Erythroblast (primary cell): ENCODE measurements at places on chromosomes 16 and 17.

DNA sequence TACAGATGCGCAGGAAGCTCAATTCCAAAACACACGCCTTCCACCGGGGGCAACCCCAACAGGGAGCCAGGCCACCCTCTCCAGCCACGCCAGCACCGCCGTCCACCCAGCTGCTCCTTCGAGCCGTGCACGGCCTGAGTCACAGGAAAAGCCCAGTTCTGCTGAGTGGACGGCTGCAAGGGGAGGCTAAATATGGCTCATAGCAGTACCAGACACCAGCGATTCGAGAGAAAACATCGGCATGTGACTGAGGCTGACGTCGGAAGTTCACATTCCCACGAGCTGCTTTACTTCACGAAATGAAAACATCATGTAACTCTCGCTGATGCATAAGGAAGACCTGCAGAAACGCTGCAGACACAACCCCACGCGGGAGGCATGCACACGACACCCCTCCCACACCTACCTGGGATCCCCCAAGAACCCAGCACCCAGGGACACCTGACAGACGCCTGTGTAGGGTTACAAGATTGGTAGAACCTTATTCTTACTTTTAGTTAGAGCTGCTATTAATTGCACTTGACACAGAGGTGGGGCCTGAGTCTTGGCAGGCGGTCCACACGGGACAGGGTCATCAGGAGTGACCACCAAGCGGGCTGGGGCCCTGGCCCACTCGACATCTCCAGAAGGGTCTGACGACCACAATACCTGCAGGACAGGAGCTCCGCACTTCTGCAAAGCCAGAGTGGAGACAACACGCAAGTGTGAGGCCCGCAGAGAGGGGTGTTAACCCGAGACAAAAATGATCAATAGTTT is 116.8 kb downstream of the ANKRD11 start:
- DNase-seq = no peak

- peak; percentile 38 for DNase-seq
Observed at GRCh38 chr17:38604479-38605403, 1.0 kb downstream of the SRCIN1 start.

DNA sequence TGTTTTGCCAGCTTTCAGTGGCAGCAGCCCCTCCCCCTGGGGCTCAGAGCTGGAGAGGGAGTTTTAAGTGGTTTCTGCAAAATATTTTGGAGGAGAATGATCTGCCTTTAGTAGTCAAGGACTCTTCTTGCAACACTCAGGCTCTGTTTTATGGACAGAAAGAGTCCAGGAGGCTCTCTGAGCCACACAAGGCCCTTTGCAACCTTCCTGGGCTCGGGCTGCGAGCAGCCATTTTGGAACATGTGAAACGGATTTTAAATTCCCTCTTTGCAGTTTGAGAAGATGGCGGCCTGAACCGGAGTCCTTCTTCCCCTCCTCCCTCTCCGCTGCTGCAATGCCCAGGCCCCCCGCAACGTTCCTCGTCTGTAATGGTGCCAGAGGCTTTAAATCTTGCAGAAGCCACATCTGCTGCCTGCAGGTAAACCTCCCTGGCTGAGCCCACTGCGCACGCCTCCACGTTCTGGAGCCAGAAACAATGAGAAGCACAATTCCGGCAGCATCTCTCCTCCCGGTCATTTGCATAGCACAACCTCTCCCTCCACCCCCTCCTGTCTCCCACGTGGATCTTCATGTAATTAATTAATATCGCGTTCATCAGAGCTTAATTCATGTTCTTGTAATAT is 386.1 kb downstream of the SEC14L1 start:
- DNase-seq = no peak

GRCh38 chr16:11740567-11740966 is 2.1 kb downstream of the TXNDC11 start:
- DNase-seq = no peak

GRCh38 chr16:65125871-65126270 is 4.0 kb upstream of the CDH11 start:
- DNase-seq = no peak

DNA sequence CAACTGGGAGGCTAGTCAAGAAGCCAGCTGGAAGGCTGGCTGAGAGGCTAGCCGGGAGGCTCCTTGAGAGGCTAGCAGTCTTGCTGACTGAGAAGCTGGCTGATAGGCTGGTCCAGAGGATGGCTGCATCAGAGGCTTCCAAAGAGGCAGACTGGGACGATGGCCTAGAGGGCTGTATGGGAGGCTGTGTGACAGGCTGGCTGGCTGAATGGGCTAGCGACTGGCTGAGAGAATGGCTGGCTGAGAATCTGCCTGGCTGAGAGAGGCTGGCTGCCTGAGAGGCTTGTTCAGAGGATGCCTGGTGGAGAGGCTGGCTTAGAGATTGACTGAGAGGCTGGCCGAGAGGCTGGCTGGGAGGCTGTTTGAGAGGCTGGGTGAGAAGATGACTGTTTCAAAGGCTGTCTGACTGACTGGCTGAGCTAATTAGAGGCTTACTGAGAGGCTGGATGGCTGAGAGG is 34.8 kb upstream of the ACSM2B start:
- no peak for DNase-seq

GRCh38 chr17:28133562-28133970 is 91.1 kb downstream of the NLK start:
- no peak for DNase-seq

- peak; percentile 84 for DNase-seq
Observed at GRCh38 chr17:80426671-80427326, 11.8 kb downstream of the ENDOV start.

DNA sequence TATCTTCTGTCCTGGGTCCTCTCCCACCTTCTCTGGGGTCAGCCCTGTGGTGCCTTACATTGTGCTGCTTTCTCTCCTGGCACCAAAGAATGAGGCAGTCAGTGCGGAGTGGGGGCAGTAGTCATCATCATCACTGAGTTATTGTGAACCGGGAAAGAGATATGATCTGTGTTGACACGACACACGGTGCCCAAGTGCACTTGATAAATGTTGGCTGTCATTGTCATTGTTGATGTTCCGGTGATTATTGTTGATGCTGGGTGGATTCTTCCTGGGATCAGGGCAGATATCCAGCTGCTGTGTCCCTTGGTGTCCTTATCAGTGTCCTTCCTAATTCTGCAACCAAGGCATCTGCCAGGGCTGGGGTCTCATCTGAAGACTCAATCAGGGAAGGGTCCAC is 121.7 kb downstream of the ABCC6 start:
- DNase-seq = no peak

DNA sequence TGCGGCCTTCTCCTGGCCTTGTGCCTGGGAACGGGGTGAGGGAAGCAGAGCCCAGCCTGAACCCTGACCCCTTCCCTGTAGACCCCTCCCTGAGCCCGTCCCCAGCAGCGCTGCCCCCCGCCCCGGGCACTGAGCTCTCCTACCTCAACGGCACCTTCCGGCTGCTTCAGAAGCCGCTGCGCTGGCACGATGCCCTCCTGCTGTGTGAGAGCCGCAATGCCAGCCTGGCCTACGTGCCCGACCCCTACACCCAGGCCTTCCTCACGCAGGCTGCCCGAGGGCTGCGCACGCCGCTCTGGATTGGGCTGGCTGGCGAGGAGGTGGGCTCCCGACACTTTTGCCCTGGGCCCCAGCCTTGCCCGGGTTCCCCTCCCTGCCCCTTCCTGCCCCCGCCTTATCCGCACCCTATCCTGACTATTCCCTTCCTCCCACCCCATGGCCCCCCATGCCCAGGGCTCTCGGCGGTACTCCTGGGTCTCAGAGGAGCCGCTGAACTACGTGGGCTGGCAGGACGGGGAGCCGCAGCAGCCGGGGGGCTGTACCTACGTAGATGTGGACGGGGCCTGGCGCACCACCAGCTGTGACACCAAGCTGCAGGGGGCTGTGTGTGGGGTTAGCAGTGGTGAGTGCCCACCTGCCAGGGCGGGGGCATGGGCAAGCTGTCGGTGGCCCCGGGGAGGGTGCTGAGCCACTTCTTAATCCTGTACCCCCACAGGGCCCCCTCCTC is 62.1 kb downstream of the MRC2 start:
- DNase-seq = no peak

DNA sequence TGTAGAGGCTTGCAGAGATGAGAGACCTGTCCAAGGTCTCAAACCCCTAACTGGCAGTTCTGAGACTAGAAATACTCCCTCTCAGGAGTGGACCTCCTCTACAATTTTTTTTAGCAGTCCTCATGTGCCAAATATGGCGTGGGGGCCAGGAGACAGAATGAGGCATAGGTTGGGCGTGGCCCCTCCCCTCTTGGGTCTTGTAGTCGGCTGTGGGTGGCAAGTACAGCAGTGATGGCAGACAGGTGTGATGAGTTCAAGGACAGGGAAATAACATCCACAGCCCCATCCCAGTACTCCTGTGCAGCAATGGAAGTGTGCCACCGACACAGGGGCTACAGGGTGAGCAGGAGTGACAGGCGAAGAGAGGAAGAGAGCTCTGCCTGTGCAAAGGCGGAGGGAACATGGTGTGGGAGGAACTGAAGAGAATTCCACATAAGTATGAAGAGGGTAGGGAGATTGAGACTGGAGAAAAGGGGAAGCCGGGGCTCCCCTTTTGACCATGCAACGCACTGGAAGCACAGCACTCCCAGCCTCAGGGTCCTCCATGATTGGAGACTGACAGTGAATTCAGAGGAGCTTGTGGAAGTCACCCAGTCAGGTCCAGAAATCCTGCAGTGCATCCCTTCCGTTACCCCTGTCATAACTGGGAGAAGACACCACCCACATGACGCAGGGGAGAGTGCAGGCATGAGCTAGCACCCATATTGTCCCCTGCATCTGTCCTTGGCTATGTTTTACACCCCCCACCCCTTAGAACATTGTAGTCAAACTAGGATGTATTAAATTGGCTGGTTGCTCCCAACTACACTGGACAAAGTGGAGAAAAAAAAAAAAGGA is 14.8 kb upstream of the CETP start:
- no peak for DNase-seq

GRCh38 chr16:70746040-70746707 is 54.8 kb downstream of the VAC14 start:
- DNase-seq = peak; percentile 23

- DNase-seq = peak; percentile 61
Observed at GRCh38 chr17:68512960-68513474, 787 bp downstream of the PRKAR1A start.

DNA sequence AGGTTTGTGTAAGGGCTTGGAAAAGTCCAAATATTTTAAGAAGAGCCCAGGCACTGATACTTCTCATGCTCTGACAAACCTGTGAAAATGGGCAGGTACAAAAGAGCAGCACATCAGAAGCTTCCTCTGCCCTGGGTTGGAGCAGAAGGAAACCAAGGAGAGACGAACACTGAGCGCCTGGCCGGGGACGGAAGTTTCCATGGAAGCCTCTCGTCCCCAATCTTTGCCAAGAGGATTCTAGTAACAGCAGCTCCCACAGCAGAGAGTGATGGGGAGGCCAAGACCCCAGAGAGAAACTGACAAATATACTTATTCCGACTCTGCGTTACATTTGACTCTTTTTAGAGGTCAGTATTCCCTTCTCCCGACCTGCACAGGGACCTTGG is 268.5 kb downstream of the C16orf95 start:
- no peak for DNase-seq

DNA sequence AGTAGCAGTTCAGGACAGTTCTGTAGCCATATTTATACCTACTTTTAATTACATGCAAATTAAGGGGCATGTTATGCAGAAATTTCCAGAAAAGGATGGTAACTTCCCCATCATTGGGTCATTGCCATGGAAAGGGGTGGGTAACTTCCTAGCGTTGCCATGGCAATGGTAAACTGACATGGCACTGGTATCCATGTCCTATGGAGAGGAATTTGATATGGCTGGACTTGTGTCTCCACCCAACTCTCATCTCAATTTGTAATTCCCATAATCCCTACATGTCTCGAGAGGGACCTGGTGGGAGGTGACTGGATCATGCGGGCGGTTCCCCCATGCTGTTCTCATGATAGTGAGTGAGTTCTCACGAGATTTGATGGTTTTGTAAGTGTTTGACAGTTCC is 35.6 kb upstream of the CACNG4 start:
- DNase-seq = no peak

DNA sequence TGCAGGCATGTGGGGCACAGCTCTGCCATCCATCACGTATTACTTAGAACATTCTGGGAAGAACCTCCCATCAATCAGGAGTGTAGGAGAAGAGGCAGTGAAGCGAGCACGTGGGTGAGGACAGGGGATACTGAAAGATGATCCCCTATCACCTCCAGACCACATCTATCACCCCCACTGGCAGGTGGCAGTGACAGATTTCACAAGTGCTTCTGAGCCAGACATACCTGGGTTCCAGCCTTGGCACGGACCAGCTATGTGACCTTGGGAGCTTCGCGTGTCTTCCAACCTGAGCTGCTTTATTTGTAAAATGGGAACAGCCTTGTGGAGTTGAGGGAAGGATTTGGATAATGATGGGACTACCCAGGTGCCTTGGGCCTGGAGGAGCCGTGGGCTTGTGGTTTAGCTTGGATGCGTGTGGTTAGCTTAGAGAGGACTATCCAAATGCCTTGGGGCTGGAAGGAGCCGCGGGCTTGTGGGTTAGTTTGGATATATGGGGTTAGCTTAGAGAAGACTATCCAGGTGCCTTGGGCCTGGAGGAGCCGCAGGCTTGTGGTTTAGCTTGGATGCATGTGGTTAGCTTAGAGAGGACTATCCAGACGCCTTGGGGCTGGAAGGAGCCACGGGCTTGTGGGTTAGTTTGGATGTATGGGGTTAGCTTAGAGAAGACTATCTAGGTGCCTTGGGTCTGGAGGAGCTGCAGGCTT is 206.4 kb downstream of the ENGASE start:
- DNase-seq = no peak

GRCh38 chr17:38716368-38717005 is 11.4 kb downstream of the MLLT6 start:
- no peak for DNase-seq

DNA sequence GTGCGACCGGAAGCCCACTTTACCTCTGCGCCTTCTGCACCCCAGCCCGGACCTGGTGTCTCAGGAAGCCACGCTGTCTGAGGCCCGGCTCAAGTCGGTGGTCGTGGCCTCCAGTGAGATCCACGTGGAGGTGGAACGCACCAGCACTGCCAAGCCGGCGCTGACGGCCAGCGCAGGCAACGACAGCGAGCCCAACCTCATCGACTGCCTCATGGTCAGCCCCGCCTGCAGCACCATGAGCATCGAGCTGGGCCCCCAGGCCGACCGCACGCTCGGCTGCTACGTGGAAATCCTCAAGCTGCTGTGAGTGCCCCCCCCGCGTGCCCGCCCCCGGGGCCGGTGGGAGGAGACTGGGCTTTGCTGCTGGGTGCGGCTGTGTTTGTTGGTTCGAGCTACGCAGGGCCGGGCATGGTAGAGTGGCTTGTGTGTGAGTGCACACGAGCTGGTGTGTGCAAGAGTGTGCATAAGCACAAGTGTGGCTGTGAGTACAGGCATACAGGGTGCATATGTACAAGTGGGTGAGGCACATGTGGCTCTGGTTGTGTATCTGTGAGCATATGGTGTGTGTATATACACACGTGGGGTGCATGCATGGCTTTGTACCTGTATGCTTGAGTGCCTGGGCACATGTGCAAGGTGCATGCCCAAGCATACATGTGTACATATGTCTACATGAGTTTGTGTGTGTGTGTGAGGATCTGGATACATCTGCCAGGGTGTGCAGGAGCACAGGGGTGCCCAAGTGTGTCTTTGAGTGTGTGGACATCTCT is 100.6 kb upstream of the PLCG2 start:
- DNase-seq = no peak

DNA sequence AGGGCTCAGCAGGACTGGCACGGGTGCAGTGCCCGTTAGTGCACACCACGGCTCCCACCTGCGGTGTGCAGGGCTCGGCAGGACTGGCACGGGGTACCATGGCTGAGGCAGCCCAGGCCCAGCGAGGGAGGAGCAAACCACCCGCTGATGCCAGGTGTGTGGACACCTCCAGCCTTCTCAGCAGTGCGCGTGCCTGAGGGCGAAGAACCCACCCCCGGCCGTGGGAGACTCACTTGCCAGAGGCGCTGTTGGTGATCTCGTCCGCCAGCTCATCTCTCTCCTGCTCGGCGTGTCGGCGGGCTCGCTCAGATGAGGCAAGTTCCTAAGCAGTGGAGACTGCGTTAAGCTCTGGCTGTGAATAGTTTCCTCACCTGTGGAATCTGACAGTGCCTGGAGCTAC is 45.4 kb downstream of the NDEL1 start:
- DNase-seq = no peak
